ENCODE measurements at places on chromosomes 1 and 21. TPM values are rescaled to one million over a fixed set of nuclear protein-coding genes. Genes with fewer than 3 reads are reported as not detected.

The NBPF4 gene
- total RNA-seq, result not detected

The KAZN gene
- total RNA-seq, result 1.7 TPM

The AADACL3 gene
- not detected for total RNA-seq

The PDC gene
- not detected for total RNA-seq

The VCAM1 gene
- total RNA-seq, result 0.08 TPM

The LRP8 gene
- 62.7 TPM for total RNA-seq

The RPL11 gene
- total RNA-seq, result 1,128 TPM

The LRRC3 gene
- 3.2 TPM for total RNA-seq

The WDR64 gene
- total RNA-seq, result 0.31 TPM

The ADCY10 gene
- total RNA-seq, result not detected

The ANGPTL1 gene
- total RNA-seq, result not detected

The TTC39A gene
- not detected for total RNA-seq

The HTR1D gene
- total RNA-seq, result not detected

The KRTAP21-2 gene
- total RNA-seq, result not detected

The NBPF6 gene
- total RNA-seq, result not detected

The RIPK4 gene
- not detected for total RNA-seq

The FTCD gene
- 0.37 TPM for total RNA-seq

The NDUFS5 gene
- total RNA-seq, result 134 TPM

The LINGO4 gene
- 0.32 TPM for total RNA-seq

The GPX7 gene
- total RNA-seq, result 10.4 TPM

The KCNE2 gene
- not detected for total RNA-seq

The PLA2G5 gene
- total RNA-seq, result not detected

The BTF3L4 gene
- total RNA-seq, result 37.1 TPM

The AIRE gene
- total RNA-seq, result not detected

The PKP1 gene
- not detected for total RNA-seq

The GBP1 gene
- 146 TPM for total RNA-seq

The RIMKLA gene
- total RNA-seq, result 2.5 TPM

The CTSS gene
- total RNA-seq, result 65.8 TPM

The TMEM82 gene
- not detected for total RNA-seq

The NEGR1 gene
- total RNA-seq, result not detected

The MEX3A gene
- total RNA-seq, result 0.05 TPM

The PTPN7 gene
- 242 TPM for total RNA-seq

The DMRTA2 gene
- total RNA-seq, result not detected

The KIAA0319L gene
- 36.1 TPM for total RNA-seq

The NTMT2 gene
- not detected for total RNA-seq

The TMPRSS3 gene
- 10.1 TPM for total RNA-seq

The GPR157 gene
- total RNA-seq, result 1.4 TPM

The OLIG2 gene
- total RNA-seq, result not detected

The COL16A1 gene
- total RNA-seq, result not detected

The SPATA45 gene
- total RNA-seq, result not detected

The HOOK1 gene
- total RNA-seq, result 6.2 TPM

The DEPDC1 gene
- 28.7 TPM for total RNA-seq

The RGS1 gene
- total RNA-seq, result 13.8 TPM

The TNFRSF8 gene
- total RNA-seq, result 0.97 TPM

The AURKAIP1 gene
- 120 TPM for total RNA-seq

The PLEKHN1 gene
- total RNA-seq, result 2.2 TPM

The SLC50A1 gene
- 38.9 TPM for total RNA-seq
